ENCODE measurements at places on chromosomes 7 and 10.

DNA sequence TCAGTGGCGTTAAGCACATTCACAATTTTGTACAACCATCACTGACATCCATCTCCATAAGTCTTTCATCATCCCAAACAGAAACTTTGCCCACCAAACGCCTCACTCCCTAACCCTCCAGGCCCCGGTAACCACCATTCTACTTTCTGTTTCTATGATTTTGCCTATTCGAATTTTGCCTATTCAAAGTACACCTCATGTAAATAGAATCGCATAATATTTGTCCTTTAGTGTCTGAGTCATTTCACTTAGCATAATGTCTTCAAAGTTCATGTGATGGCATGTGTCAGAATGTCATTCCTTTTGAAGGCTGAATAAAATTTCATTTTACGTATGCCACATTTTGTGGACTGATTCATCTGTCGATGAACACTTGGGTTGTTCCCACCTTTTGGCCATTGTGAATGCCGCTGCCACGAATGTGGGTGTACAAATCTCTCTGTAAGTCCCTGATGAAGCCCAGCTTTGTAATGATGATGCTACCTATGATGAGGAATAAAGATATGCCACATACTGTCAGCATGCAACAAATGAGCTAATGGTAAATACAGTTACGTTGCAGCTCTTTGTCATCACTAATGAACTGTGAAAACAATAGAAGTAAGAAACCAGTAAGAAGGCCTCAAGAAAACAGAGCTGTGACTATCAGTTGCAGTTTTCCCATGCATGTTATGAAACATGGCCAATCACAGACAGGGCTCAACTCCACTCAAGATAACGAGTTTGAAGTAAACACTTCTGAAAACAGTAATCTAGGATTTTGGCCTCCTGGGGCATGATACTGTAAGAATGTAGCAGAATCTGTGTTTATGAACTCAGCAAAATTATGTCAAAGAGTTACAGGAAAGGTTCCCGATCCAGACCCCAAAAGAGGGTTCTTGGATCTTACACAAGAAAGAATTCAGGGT is 120.0 kb downstream of the ADAM12 start:
- DNase-seq: no peak

GRCh38 chr10:116198676-116199035 is 74.3 kb downstream of the GFRA1 start:
- DNase-seq: no peak

- DNase-seq: peak; percentile 16
Observed at GRCh38 chr10:24723788-24724380, at the start of gene ARHGAP21. TSS of gene ARHGAP21 (minus strand) at chr10:24723887. CDS start at chr10:24721899, 1,988 bp downstream.

DNA sequence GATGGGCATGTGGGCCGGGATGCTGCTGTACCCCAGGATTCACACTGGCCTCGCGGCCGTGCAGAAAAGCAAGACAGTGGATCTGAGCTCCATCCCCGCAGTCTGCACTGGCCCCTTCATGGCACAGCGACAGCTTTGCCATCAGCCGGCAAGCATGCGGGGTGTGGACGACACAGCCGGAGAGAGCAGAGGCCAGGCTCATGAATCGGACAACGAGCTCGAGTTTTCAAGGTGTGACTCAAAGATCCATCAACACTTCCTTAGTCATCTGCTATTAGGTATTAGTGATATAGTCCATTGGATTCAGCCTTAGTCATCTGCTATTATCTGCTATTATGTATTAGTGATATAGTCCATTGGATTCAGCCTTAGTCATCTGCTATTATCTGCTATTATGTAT is 254.7 kb downstream of the KLF6 start:
- DNase-seq: no peak

GRCh38 chr10:69749178-69750010 is 52.3 kb upstream of the COL13A1 start:
- DNase-seq: no peak

- no peak for DNase-seq
Observed at GRCh38 chr7:43121973-43122372, 9.5 kb downstream of the HECW1 start.

- DNase-seq: no peak
Observed at GRCh38 chr7:30988351-30989005, 24.7 kb downstream of the GHRHR start.
